ENCODE measurements at places on chromosomes 3 and 15.
A peak's percentile ranks its signal among the peaks of the same experiment; 100 is the strongest.

GRCh38 chr15:87477026-87477425 lies 779.5 kb downstream of the NTRK3 start:
- no peak for DNase-seq

DNA sequence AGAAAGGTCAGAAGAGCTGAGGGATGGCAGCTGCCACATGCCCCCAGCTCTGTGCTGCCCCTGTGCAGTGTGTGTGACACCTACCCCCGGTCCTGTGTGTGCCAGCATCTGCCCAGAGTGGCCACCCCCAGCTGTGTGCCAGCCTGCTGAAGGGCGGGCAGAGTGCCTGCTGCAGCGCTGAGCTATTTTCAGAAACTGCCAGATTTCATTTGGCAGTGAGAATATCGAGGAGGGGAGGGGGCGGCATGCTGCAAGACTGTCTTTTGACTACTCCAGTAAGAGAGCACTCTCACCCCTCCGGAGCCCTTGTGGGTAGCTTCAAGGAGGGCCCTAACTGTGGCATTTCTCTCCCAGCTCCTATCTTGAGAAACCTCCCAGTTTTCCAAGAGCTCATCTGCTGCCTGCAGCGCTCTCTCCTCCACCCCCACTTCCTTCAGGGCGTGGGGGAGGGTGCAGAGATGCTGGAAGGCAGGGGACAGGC lies 25.2 kb upstream of the DOCK3 start:
- DNase-seq: no peak

DNA sequence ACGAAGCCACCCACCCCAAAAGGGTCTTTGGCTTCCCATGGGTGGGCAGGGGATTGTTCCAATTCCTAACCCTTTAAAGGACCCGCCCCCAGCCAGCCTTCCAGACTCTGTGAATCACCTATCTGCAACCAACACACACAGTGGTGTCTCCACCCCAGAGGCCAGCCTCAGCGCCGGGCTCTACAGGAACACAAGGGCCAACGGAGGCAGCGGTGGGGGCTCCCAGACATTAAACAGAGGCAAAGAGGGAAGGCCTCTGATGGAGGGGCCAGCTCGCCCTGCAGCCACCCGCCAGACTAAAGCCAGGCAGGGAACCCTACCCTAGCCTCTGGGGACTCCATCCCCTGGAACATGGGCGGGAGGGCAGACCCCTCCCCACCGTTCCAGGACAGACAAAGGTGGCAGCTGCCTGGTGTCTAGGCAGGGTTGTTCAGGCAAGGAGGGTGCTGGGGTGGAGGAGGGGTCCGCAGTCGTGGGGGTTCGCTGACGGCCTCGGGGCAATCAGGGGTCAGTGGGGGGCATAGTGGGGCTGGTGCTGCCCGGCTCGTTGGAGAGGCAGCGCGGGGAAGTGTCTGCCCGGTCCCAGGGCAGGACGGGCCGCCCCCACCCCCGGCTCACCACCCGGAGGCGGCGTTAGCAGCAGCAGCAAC lies 448 bp downstream of the SHISA5 start:
- DNase-seq: peak; percentile 52

GRCh38 chr3:20140881-20141280 lies 45.1 kb downstream of the SGO1 start:
- DNase-seq: no peak

GRCh38 chr3:38988955-38989354 lies 62.8 kb downstream of the SCN11A start:
- DNase-seq: no peak

DNA sequence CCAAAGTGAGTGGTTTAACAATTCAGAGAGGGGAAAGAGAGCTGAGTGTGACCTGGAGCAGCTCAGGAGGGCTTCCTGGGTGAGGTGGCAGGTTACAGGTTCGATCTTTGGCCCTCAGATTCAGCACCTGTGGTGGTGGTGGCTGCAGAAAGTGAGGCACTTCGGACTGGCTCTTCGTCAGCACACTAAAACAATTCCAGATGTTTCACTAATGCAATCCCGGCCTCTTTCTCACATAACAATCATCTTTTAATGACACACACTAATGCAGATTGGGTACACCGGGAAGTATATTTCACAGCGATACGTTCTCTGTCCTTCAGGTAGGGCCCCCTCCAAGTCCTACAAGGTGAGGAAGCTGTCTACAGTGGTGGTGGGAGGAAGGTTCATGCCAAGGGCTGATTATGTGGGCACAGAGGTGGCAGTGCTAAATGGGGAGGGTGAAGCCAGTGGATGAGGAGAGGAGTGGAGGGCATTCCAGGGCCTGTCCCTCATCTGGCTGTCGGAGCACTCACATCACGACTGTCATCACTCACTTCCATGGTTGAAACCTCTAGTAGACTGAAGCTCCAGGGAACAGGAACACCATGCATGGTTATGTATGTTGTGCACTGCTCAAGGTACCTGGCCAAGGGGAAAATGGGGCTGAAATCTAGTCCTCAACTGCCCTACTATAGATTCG lies 171.1 kb downstream of the RAB11A start:
- DNase-seq: no peak

All from stromal cell of bone marrow (primary cell).